ENCODE measurements at places on chromosomes 1 and 21.

- DNase-seq: no peak
These were observed 190.5 kb upstream of the NRIP1 start for GRCh38 chr21:15255261-15255660.

DNA sequence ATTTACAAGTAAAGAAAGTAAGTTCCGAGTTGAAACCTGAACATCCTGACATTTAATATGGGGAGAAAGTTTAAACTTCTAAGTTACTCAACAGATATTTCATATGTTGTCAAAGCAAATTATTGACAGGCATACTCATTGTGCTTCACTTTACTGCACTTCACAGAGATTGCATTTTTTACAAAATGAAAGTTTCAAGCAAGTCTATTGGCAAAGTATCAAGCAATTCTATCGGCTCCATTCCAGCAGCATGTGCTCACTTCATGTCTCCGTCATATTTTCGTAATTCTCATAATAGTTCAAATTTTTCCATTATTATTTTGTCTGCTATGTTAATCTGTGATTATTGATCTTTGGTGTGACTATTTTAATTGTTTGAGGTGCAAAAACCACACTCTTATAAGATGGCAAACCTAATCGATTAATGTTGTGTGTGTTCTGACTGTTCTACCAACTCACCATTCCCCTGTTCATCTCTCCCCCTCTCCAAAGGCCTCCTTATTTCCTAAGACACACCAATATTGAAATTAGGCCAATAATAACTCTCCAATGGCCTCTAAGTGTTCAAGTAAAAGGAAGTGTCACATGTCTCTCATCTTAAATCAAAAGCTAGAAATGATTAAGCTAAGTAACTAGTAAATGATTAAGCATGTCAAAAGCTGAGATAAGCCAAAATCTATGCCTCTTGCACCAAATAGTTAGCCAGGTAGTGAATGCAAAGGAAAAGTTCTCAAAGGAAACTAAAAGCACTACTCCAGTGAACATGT is 68.2 kb upstream of the BCL9 start:
- no peak for DNase-seq

DNA sequence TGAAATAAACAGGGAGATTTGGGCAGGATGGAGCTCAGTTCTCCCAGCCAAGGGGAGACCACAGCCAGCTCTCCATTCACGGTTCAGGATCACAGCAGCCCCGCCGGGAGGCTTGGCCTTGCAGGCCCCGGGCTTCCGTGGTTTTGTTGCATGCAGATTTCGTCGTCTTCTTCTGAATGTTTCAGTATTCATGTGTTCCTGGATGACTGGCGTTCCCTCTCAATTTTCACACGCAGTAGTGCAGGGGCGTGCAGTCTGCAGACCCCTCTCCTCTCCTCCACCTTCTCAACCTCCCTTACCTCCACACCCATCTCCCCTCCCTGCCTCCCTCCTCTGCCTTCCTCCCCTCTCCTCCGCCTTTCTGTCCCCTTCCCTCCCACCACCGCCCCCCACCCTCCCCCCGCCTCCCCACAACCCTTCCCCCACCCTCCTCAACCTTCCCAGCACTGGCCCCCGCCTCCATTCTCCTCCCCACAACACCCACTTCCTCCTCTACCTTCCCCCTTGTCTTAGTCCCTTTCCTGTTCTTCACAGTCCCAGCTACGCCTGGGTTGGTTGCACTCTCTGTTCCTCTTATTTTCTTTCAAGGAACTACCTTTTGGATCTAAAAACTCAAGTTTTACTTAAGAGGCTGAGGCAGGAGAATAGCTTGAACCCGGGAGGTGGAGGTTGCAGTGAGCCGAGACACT is 8.4 kb upstream of the SLC19A1 start:
- no peak for DNase-seq

GRCh38 chr1:116880917-116881316 is 28.8 kb upstream of the PTGFRN start:
- DNase-seq: no peak

DNA sequence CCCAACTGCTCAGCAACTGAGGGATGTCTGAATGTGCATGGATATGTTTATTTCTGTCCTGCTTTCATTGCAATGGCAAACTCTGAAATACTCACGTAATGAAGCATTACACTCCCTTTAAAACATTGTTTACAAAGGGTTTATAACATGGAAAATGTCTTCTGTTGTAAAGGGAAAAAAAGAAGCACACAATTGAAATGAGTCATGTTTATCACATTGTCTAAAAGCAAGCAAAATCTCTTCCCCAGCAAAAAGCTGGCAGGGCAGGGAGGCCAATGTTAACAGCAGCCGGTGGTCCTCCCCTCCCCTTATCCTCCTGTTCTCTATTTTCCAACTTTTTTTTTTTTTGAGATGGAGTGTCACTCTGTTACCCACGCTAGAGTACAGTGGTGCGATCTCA is 3.9 kb upstream of the EFNA1 start:
- DNase-seq: no peak

- no peak for DNase-seq
These were observed 13.8 kb downstream of the PDIK1L start for GRCh38 chr1:26125382-26125781.

GRCh38 chr1:241688940-241689368 is 36.9 kb downstream of the WDR64 start:
- DNase-seq: no peak

DNA sequence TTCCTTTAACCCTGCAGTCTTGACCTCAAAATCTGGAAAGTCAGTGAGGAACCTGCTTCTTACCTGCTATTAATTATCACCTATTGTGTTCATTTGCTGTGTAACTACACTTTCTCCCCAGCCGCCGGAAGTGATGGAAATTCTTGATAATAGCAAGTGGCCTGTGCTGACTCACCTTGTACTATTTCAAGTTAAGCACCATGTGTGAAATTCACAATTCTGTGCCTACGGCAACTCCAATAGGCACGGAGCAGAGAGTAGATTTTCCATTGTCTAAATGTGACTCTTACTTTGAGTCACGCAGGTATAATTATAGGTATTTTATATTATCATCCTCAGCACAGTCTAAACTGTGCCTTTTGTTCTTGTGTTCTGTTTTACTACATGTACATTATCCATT is 466.8 kb downstream of the KIF26B start:
- no peak for DNase-seq

GRCh38 chr1:150890033-150890416 is 3.1 kb downstream of the CTXND2 start:
- DNase-seq: no peak

DNA sequence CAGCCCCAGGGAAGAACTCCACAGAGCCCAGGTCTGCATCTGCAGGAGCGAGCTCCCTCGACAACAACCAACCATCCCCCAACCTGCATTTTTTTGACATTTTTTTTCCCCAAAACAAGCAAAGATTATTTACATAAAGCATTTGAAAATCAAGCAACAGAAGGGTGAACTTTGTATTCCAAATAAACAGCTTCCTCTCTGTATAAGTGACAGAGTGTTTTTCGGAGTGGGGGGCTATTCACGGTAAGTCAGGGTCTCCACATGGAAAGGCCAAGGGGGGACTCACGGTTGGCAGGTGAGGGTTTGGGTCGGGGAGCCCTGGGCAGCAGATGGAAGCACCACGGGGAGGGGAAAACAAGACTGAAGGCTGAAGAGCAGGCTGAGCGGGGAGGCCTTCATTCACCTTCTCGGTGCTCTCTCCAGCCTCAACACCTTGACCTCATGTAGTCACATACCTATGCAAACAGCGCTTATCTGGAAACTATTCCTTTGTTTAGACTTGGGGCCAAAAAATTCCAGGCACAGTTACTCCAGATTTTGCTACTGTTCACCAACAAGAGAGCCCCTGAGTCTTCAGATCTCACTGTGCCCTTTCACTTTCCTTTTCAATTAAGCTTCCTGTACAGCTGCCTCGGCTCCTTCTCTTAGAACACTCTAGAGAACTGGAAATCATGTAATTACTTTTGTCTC is 27.6 kb downstream of the C2CD2 start:
- no peak for DNase-seq

- DNase-seq: no peak
These were observed 14.7 kb downstream of the ATPAF1 start for GRCh38 chr1:46653405-46653958.

GRCh38 chr21:33308586-33309490 is 15.9 kb upstream of the IFNAR1 start:
- DNase-seq: no peak

GRCh38 chr1:15626269-15626950 is 9.2 kb downstream of the DDI2 start:
- DNase-seq: no peak

- DNase-seq: no peak
These were observed 285.7 kb upstream of the ZP4 start for GRCh38 chr1:238176441-238176840.

DNA sequence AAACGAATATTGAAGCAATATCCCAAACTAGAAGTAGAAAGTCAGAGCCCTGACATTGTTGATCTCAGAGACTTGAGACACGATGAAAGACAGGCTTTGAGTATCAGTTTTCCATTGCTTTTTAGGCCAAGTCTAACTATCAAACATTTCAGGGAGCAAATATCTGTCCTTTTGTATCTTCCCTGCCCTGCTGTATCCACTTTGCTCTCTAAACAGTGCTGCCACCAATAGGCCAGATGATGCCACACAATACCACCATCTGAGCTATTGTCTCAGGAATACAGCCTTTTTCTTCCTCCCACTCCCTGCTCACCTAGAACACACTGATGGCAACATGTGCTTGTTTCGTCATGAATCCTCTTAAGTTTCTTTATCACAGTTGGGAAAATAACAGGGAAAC is 62.6 kb upstream of the SPAG17 start:
- DNase-seq: no peak
